ENCODE measurements at places on chromosomes 5 and 9.

- DNase-seq: no peak
Measured at GRCh38 chr5:38634568-38635369, 78.3 kb upstream of the LIFR start.

GRCh38 chr5:95870105-95870672 is 47.7 kb upstream of the GLRX start:
- DNase-seq: no peak

GRCh38 chr9:112377087-112377486 is 2.8 kb upstream of the HSDL2 start:
- DNase-seq: no peak

DNA sequence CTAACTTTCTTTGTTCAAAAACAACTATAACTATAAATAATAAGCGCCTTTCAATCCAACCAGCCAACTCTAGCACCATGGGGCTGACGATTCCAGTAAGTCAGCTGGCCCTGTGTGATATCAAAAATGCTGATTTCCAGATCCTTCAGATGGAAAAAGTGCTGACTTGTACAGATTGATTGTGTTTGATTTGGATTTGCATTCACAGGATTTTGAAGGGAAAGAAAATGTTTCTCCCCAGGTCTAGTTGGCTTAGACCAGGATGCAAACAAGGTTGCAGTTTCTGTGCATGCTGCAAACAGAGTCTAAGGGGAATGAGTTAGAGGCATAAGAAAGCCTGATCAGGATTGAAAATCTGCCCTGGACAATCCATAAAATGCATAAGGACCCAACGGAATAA is 68.9 kb downstream of the SLC1A3 start:
- DNase-seq: no peak

GRCh38 chr9:125883565-125884217 is 136.5 kb downstream of the PBX3 start:
- no peak for DNase-seq

GRCh38 chr5:10655972-10656830 is 92.3 kb downstream of the ANKRD33B start:
- no peak for DNase-seq

- DNase-seq: peak; percentile 29
Measured at GRCh38 chr9:112867275-112867991, 23.2 kb downstream of the SLC46A2 start.

- no peak for DNase-seq
Measured at GRCh38 chr9:132694144-132694543, 23.9 kb downstream of the GTF3C4 start.
